ENCODE measurements at places on chromosomes 16 and 17.

GRCh38 chr17:81644976-81645952 is 8.3 kb downstream of the TSPAN10 start:
- no peak for DNase-seq

GRCh38 chr16:31461921-31462804 is 2.9 kb downstream of the ARMC5 start:
- no peak for DNase-seq

DNA sequence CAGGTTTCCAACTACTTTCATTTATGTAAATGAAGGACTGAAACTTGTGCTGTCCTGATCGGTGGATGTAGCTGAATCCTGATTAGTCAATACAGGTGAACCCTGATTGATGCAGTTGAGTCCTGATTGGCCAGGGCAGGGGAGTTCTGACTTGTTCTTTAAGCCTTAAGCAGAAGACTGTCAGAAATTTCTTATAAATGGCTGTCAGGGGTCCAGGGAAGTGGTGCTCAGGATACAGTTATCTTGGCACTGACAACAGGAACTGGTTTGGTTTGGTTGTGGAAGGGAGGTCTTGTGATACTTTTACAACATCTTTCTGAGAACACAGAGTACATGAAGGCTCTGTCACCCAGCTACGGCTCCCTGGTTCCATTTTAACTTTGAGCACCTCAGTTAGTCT is 132.1 kb downstream of the KCNJ12 start:
- DNase-seq, result no peak

DNA sequence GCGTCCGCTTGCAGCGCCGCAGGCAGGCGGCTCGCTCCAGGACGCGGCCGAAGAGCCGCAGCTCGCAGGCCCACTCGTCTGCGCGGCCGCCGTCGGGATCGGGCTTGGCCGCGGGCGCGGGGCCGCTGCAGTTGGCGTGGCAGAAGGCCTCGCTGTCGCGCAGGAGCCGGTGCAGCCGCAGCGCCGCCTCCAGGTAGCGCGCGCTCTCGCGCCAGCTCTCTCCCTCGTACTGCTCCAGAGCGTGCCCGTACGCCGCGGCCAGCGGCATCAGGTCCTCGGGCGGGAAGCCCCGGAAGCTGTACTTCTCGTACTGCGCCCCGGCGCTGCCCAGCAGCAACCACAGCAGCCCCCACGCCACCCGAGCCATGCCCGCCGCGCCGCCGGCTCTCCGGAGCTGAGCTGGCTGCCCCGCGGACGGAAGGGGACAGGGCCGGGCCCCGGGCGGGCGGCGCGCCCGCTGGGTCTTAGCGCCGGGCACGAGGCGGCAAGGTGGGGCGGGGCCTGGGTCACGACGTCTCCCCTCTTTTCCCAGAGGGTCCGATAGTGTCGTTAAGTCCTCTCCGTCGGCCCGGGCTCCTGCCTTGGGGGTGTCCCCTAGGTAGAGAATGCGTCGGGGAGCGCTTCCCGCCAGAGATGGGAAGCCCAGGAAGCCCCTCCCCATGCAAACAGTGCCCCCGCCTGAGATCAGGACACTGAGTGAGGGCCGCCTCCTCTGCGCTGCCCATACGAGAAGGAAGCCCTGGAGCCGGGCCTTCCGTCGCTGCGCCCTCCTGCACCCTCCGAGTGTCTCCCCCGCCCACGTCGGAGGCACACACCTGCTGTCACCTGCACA is at the start of gene P3H4:
Gene P3H4 (minus strand): TSS at position 401 of the 832 bp plus-strand sequence. CDS start 34 bp downstream, at position 367.
- DNase-seq, result no peak

DNA sequence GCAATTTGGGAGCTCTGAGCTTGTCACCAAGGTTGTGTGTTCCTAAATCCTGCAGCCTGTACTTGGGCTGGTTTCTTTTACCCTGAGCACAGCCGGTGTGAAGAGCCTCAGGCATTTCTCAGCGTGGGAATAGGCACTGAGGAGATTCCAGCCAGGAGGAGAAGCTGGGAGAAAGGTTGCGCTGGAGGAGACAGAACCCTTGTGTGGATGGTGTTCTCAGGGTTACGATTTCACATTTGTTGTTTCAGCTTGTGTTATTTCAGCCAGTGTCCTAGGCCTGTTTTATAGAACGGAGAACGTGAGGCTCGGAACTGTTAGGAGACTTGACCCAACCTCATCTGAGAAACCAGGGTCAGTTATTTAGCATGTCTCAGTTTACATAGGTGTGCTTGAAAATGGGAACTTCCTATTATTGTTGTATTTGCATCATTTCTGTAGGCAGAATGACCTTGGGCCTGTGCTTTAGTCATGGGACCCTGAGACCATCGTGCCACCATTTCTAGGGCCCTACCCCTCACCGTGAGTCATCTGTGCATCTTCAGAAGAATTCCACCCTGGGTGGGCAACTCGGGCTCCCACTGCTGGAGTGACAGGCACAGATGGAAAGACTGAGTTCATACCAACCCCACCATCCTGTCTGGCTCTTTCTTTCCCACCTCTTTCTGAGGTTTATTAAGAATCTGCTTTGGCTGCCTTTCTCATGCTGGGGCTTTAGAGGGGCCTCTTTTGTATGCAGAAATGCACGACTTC is 134.9 kb downstream of the MSI2 start:
- no peak for DNase-seq

DNA sequence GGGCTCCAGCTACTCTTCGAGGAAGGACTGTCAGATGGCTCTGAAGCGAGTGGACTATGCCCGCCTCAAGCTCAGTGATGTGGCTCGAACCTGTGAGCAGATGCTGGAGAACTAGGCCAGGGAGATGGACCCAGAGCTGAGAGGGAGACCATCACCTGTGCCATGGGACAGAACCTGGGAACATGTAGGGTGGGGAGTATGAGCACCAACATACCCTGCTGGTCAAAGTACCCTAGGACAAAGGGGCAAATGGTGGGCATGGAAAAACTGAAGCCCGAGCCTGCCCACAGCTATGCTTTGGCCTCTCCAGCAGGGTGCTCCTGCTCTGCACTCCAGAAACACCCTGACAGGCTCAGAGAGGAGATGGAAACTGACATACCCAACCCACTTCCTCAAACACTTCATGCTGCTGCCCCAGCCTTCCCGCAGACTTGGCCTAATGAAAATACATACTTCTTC is 1.9 kb downstream of the MED11 start:
- DNase-seq, result no peak

DNA sequence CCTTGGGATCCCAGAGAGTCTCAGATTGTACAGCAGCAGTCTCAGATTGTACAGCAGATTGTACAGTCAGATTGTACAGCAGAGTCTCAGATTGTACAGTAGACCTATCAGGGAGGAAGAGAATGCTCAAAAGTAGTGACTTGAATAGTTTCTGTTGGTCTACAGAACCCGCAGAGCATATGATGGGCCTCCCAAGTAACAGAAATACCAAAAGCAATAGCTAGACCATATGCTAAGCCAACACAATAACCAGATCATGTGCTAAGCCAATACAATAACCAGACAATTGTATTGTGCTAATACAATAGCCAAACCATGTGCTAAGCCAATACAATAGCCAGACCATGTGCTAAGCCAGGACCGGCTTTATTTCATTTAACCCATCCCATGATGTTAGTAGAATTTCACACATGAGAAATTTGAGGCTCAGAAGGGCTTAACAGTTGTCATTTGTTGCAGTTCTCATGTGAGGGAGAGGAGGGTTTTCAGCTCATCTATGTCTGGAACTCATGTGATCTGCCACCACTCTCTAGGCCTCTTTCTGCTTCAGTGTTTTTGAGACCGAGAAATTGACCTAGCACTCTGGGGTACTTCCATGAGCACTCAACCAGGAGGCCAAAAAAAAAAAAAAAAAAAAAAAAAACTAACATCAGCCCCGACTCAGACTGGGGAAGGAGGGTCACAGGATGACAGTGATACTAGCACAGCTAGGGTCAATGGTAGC is 144.0 kb downstream of the SOX9 start:
- DNase-seq, result no peak

GRCh38 chr17:81483085-81483861 is 29.3 kb downstream of the ACTG1 start:
- DNase-seq, result no peak

GRCh38 chr17:57130708-57131461 is 45.8 kb downstream of the AKAP1 start:
- peak; percentile 54 for DNase-seq

DNA sequence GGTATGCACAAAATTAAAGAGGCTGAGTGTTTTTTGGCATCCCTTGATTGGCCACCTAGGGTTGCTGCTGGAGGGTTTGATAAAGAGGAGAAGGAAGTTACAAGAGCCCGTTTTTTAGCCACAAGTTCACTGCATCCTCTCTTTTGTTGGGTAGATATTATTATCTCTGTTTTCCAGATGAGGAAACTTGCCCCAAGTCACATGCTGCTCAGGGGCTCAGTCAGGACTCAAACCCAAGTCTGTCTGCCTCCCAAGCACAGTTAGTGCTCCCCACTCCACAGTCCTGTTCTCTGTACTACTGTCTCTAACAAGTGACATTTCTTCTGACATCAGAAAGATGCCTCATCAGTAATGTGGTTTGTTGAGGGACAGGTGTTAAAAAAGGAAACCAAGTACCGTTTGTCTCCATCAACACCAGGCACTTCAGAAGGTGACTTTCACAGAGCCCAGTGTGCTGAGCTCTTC is 1.4 kb downstream of the NT5M start:
- no peak for DNase-seq

- DNase-seq, result no peak
Observed at GRCh38 chr17:8822401-8823035, 23.4 kb upstream of the MFSD6L start.

- no peak for DNase-seq
Observed at GRCh38 chr17:48655913-48656312, 29.8 kb upstream of the HOXB9 start.

DNA sequence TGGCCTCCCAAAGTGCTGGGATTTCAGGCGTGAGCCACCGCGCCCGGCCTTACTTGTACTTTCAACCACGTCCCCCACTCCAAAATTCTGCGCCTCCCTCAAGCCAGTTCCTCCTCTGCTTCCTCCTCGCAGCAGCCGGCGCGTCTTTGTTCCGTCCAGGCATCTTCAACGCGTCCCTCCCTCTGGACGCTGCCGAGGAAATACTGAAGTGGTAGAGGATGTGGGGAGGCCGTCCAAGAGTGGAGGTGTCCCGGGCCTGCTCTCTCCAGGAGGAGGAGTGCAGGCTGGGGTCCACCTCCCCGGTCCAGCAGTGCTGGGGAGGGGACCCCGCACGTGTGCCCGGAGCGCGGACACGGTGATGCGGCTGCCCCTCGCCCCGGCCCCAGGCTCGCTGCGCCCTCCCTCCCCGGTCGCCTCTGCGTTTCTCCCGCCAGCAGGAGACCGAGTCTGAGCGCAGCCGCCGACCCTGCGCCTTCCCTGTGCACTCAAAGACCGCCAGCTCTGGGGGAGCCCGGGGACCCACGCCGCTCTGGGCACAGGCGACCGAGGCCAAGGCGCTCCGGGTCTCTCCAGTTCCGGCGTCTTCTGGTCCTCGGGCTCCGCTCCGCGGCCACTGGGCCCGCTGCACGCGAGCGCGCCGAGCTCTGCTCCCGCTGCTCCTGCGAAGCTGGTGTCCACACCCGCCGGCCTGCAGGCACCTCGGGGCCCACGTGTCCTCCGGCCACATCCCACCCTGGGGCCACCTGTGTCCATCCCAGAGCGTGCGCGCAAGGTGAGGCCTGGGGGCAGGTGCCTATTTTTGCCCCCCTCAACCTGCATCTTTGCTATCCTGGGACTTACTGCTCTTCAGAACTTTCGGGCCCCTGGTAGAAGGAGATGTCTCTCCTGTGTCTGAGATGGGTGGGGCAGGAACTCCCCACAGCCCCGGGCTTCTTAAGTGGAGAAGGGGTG is 31.7 kb downstream of the OSBPL7 start:
- DNase-seq, result peak; percentile 17

DNA sequence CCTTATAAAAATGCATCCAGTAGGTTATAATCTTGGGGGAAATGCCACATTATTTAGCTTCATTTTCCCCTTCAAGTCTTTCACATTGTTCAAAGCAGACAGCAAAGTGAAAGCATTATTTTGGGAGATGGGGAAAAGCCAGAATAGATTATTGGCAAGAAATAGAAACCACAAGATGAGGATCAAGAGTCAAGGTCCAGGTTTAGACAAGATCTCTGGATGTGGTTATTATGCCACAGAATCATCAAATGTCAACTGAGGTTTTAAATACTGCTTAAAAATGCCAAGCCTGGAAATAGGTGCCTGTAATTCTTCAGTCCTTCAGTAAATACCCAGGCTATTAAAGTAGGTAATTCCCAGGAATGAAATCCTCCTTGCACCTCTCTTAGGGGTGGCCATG is 65.1 kb upstream of the ALOX12 start:
- DNase-seq, result no peak

DNA sequence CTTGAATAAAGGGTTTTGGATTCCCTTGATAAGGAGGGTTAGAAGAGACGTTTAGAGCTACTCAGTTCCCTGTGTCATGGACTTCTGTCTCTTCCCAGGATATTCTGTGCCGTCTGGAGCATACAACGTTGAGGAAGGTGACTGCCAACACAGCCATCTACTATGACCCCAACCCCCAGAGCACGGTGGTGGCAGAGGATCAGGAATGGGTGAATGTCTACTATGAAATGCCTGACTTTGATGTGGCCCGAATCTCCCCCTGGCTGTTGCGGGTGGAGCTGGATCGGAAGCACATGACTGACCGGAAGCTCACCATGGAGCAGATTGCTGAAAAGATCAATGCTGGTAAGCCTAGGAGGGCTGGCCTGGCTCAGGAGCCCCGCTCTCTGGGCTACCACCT is 24.7 kb downstream of the POLR2A start:
- DNase-seq, result no peak

- no peak for DNase-seq
Observed at GRCh38 chr17:76473541-76473985, 6.2 kb downstream of the AANAT start.

Data from NCI-H2081 treated with DMSO at 0.1 percent for 48 hours (cell line).